Esophagus mucosa (tissue), 1 donor: ENCODE measurements at places on chromosomes 13 and 19. TPM values are rescaled to one million over a fixed set of nuclear protein-coding genes. Genes with fewer than 3 reads are reported as not detected.

The ZNF763 gene
- 0.96 TPM for total RNA-seq

The KLK6 gene
- total RNA-seq = 106 TPM

The ZNF225 gene
- 1.8 TPM for total RNA-seq

The SRRM5 gene
- total RNA-seq = 0.12 TPM

The RLN3 gene
- total RNA-seq = not detected

DNA sequence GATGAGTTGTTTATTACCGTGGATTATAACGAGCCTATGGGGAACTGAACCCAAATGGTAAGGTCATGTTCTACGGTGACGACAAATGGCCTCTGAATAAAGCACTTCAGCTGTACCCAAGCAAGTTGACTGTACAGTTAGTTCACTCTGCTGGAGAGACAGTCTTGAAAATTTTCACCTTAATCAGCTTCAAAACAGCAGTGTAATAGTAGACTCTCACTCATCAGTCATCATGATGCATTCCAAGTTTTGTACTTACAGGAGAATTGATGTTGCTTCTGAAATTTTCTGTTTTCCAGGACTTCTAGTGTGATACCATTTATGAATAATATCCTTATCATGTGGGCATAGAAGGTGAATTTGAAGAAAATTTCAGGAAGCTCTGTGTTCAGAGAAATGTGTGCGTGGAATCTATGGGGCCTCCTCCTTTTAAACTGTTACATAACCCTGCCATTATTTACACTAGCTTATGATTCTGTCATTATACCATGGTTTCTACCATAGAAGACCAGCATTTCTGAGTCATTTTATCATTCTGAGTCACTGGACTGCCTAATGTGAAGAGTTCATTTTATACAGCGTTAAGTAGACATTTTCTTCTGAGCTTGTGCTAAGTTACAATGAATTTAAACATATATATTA lies 96.9 kb downstream of the WDFY2 start:
- peak; percentile 88 for ATAC-seq

DNA sequence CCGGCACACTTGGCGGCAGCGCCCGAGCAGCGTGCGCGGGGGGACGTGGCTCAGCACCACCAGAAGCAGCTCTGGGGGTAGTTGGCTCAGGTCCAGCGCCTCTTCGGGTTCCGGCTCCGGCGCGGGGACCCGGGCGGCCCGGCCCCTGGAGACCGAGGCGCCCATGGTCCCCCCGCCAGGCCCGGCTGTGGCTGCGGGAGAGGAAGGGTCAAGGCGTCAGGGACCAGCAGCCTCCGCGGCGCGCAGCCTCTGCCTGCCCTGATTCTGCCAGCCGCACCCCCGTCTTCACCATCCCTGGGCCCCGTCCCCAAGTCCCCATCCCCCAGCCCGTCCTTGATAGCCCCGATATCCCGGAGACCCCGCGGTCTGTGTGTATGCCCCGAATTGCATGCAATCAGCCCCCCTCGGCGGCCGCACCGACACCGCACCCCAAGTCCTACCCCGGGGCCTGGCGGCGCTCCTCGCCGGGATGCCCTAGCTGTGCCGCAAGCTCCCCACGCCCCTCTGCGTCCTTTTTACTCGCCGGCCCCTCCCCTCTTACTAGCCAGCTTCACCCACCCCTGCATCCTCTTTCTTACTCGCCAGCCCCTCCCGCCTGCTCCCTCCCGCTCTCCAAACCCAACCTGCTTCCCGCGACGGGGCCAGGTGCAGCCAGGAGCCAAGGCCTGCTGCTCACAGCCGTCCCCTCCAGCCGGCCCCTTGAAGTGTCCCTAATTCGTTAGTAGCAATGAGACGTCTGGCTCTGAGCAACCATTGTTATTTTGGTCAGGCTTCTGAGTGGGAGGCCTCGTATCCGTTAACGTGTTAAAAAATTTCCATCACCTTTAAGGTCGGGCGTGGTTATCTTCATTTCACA lies at the start of gene FBXO27:
Gene FBXO27 (minus strand): TSS at position 487 of the 856 bp plus-strand sequence. CDS start 322 bp downstream, at position 165.
- ATAC-seq = peak; percentile 39

GRCh38 chr13:97221989-97222700 lies at the start of gene MBNL2:
MBNL2 (plus strand) TSS chr13:97222333; CDS start chr13:97276236, 53,903 bp downstream.
- peak; percentile 98 for ATAC-seq

- ATAC-seq = no peak
These were observed 169.4 kb downstream of the B3GLCT start for GRCh38 chr13:31369213-31369612.

DNA sequence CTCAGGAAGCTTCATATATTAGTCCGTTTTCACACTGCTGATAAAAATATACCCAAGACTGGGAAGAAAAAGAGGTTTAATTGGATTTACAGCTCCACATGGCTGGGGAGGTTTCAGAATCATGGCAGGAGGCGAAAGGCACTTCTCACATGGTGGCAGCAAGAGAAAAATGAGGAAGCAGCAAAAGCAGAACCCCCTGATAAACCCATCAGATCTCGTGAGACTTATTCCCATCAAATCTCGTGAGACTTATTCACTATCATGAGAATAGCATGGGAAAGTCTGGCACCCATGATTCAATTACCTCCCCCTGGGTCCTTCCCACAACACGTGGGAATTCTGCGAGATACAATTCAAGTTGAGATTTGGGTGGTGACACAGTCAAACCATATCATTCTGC lies 23.1 kb downstream of the FLT3 start:
- ATAC-seq = no peak

- no peak for ATAC-seq
These were observed 3.3 kb downstream of the EEF2 start for GRCh38 chr19:3981736-3982681.

GRCh38 chr13:102862624-102863210 lies 16.9 kb downstream of the ERCC5 start:
- ATAC-seq = no peak

DNA sequence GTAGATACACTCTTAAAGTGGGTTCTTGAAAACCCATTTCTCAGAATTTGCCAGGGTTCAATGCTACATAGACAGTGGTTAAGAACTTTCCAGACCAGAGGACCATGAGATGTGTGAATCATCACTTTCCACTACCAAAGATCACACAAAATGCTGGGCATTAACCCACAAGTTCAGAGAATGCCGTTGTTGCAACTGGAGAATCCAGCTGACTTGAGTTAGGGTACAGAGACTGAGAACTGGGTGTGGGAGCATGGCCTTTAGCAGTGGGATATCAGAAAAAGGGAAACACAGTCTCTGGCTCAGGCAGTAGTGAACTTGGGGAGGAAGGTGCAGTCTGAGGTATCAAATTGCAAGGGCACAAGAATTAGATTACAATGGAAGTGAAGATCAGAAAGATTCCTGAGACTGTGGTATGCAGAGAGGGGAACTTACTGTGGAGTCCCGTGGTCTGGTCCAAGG lies 51.5 kb upstream of the WDFY2 start:
- ATAC-seq = no peak

DNA sequence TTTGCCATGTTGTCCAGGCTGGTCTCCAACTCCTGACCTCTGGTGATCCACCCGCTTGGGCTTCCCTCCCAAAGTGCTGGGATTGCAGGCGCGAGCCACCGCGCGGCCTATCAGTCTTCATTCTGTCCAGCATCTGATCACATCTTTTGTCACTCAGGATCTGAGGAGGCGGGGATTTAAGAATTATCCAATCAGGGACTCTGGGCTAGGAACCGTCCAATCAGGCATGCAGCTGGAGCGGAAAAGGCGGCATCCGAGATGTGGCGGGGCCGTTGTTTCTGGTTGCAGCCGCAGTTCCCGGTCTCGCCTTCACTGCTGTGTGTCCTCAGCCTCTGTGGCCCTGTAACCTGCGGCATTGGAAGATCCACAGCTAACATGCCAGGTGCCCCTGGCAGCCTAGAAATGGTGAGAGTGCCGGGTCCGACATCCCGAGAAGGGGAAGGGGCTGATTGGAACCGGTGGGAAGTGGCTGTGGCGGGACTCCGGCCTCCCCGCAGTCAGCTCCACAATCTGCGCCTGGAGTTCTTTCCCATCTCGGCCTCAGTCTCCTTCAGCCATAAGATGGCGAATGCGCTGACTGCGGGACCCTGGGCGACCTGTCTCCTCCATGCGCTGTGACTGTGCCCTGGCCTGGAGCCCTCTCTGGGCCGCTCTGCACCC lies at the start of gene ZNF729:
Gene ZNF729 (plus strand): TSS at position 291 of the 660 bp plus-strand sequence. CDS start 85 bp downstream, at position 376.
- no peak for ATAC-seq

GRCh38 chr19:23776507-23777205 lies 18.0 kb upstream of the ZNF681 start:
- ATAC-seq = no peak

GRCh38 chr19:2239173-2239572 lies 2.5 kb downstream of the SF3A2 start:
- no peak for ATAC-seq

GRCh38 chr19:21749090-21749489 lies 18.3 kb downstream of the ZNF100 start:
- ATAC-seq = no peak

- no peak for ATAC-seq
These were observed 127.1 kb upstream of the SPACA7 start for GRCh38 chr13:112248862-112249592.

GRCh38 chr13:58300974-58301681 lies 669.6 kb downstream of the PCDH17 start:
- ATAC-seq = no peak

DNA sequence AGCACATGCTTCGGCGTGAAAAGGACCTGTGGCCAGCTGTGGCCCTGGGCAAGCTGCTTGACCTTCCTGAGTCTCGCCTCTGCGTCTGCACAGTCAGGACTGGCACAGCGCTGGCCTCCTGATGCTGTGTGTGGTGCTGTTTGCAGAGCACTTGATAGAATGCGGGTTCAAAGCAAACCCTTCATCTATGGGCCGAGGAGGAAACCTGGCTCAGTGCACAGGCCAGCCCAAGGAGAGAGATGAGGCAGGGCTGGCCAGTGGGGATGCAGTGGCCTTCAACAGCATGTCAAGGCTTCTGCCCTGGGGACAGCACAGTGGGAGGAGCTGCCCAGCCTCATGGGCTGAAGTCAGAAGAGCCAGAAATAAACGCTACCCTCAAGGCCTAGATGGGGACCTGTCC lies 21.3 kb upstream of the VSTM2B start:
- no peak for ATAC-seq

DNA sequence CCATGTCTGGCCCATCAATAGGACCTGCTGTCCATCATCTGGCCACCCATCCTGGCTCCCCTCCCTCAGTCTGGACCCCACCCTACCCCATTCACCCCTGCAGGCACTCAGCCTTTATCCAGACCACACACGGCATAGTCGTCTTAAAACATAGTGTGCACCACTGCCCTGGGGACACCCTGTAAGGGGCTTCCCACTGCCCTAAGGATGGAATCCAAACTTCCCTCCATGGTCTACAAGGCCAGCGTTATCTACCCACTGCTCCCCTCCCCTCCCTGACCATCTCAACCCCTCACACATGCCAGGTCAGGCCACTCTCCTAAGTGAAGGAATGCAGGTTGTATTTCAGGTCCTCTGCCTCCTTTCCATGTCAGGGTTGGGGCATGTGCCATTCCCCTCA lies 352.7 kb upstream of the ZNF507 start:
- ATAC-seq = no peak

- no peak for ATAC-seq
These were observed 269.4 kb upstream of the NBEA start for GRCh38 chr13:34672631-34673030.

GRCh38 chr19:5017235-5017634 lies 48.3 kb downstream of the KDM4B start:
- peak; percentile 90 for ATAC-seq

DNA sequence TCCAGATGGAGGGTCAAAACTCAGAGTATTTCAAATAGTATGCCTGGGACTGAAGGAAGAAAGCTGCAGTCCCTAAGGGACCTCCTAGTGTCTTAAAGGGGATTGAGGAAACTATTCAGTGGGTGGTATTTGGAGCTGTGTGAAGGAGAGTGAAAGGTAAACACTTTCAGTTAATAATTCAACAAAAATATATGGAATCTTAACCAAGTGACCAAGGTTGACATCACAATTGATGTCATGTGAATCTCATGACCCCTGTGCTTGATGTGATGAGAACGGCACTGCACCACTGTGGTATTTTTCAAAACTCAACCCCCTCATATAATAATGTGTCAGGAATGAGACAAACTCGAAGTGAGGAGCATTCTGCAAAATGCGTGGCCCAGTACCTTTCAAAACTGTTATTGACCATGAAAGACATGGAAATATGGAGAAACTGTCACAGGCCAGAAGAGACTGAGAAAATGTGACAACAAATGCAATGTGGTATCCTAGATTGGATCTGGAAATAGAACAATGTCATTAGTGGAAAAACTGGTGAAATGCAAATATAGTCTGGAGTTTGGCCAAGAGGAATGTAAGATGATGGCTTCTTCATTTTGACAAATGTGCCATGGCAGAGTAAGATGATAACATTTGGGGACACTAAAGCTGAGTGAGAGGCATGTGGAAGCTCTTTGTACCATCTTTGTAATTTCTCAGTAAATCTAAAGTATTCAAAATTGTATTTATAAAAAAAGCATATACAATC lies 553.9 kb downstream of the RFC3 start:
- no peak for ATAC-seq

- no peak for ATAC-seq
These were observed 6.4 kb downstream of the IRS2 start for GRCh38 chr13:109779876-109780510.

DNA sequence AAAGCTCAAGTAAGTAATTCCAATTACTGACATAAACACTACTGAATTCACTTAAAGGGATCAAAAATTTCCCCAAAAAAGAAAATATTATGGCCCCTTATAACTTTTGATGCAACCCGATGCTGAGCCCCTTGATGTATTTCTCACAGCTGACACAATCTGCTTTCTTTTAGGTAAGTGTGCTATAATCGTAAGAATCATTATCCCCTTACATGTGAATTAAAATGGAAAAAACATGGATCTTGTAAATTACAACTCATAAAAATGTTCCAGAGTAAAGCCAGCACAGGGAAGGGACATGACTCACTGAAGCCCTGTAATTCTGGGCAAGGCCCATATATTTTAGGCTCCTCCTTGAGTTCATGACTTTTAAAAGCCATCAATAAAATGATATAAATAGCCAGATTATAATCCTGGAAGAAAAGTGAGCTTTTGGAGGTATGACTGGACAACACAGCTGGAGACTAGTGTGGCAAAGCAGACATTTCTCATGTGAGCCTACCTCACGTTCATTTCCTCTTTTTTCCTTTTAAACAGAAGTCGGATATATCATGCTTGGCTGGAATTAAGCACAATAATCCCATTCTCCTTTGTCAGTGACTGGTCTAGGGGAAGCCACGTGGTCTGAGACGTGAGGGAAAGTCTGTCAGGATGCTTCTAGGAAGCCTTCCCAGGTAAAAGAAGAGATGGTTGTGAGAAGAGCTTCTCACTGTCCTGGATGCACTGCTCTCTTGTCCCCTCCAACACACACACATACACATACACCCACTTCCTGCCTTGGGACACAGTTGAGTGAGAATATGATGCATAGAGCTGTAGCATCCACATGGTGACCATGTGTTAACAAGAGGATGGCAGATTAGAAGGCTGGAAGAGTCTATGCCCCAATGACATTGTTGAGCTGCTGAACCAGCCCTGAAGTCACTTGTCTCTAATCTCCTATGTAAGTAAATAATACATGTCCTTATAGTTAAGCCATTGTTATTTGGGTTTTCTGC lies 165.4 kb downstream of the RGCC start:
- ATAC-seq = no peak

DNA sequence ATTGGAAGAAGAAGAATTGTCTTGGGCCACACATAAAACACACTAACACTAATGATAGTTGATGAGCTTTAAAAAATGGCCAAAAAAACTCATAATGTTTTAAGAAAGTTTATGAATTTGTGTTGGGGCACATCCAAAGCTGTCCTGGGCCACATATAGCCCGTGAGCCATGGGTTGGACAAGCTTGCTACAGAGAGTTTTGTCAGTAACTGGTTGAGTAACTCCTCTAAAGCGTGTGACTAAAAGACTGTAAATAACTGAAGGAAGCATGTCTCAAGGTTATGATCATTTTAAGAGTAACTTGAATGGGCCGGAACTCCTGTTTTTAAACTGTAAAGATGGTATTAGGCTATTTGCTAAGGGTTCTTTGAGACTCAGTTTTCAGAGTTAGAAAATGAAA lies 118.0 kb downstream of the KL start:
- no peak for ATAC-seq
